Neural progenitor cell (in vitro differentiated cells): ENCODE measurements at places on chromosomes 4 and X.
A peak's percentile ranks its signal among the peaks of the same experiment; 100 is the strongest.

GRCh38 chr4:15232366-15233263 lies 195.2 kb upstream of the C1QTNF7 start:
- DNase-seq, result no peak
- H3K36me3 ChIP-seq, result no peaks in the 10 kb centered on the region
- H3K27me3 ChIP-seq, result no peaks in the 10 kb centered on the region
- H3K4me1 ChIP-seq, result peaks cover 10% of the 10 kb centered on the region
- no peak overlapping the region for H3K4me3 ChIP-seq

DNA sequence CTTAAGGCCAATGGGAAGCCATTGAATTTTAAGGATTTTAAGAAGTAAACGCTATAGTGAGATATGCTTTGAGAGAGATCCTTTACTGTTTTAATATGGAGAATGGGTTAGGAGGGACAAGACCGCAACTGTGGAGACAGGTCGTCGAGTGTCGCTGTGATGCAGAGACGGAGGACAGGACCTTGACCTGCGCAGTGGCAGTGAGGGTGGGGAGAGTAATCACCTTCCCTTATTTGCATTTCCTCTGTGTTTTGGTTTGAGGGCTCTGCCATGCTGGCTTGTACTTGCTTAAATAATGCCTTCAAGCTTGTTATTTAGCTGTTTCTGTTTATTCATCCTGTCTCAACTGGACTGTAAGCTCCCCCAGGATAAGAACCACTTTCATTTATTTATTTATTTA lies 345.0 kb downstream of the FBXW7 start:
- DNase-seq, result no peak
- no peaks in the 10 kb centered on the region for H3K4me1 ChIP-seq
- no peak overlapping the region for H3K4me3 ChIP-seq
- no peaks in the 10 kb centered on the region for H3K27me3 ChIP-seq
- H3K36me3 ChIP-seq, result no peaks in the 10 kb centered on the region

GRCh38 chr4:37008199-37008598 lies 236.3 kb upstream of the NWD2 start:
- no peak overlapping the region for H3K4me3 ChIP-seq
- no peak overlapping the region for H3K27ac ChIP-seq
- H3K4me1 ChIP-seq, result no peaks in the 10 kb centered on the region
- H3K36me3 ChIP-seq, result no peaks in the 10 kb centered on the region

- no peaks in the 10 kb centered on the region for H3K4me1 ChIP-seq
- no peaks in the 10 kb centered on the region for H3K27me3 ChIP-seq
- H3K4me3 ChIP-seq, result no peak overlapping the region
- H3K27ac ChIP-seq, result no peak overlapping the region
- peaks cover 16% of the 10 kb centered on the region for H3K36me3 ChIP-seq
Observed at GRCh38 chr4:102794999-102795398, 32.4 kb downstream of the UBE2D3 start.

GRCh38 chrX:110268886-110269285 lies 49.0 kb downstream of the AMMECR1 start:
- no peaks in the 10 kb centered on the region for H3K4me1 ChIP-seq
- DNase-seq, result no peak
- H3K36me3 ChIP-seq, result no peaks in the 10 kb centered on the region
- H3K27ac ChIP-seq, result no peak overlapping the region

- H3K27ac ChIP-seq, result no peak overlapping the region
- DNase-seq, result peak; percentile 17
- H3K4me3 ChIP-seq, result no peak overlapping the region
- H3K4me1 ChIP-seq, result peaks cover 10% of the 10 kb centered on the region
- H3K36me3 ChIP-seq, result no peaks in the 10 kb centered on the region
Observed at GRCh38 chrX:32798990-32799389, 412.4 kb downstream of the DMD start.

DNA sequence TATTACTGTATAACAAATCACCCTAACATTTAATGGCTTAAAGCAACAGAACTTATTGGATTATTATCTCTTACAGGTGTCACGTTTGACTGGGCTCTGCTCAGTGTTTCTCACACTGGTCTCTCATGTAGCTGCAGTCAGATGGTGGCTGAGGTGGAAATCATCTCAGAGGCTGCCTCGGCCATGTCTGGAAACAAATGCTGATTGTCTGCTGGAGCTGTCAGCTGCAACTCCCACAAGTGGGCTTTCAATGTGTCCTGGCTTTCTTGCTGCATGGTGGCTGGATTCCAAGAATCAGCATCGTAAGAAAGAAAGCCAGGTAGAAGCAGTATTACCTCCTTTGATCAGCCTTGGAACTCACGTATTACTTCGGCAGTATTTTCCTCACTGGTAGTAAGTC lies 277.6 kb downstream of the SPANXN1 start:
- H3K4me1 ChIP-seq, result no peaks in the 10 kb centered on the region
- H3K27ac ChIP-seq, result no peak overlapping the region
- no peak overlapping the region for H3K4me3 ChIP-seq
- H3K36me3 ChIP-seq, result no peaks in the 10 kb centered on the region

GRCh38 chrX:136246201-136246600 lies 5.0 kb downstream of the MAP7D3 start:
- no peak for DNase-seq
- no peaks in the 10 kb centered on the region for H3K27me3 ChIP-seq

GRCh38 chr4:144712775-144713174 lies 66.8 kb downstream of the HHIP start:
- H3K27me3 ChIP-seq, result no peaks in the 10 kb centered on the region
- no peak overlapping the region for H3K4me3 ChIP-seq
- H3K4me1 ChIP-seq, result peaks cover 10% of the 10 kb centered on the region
- no peak for DNase-seq

GRCh38 chr4:87545052-87545451 lies 15.9 kb upstream of the SPARCL1 start:
- no peak overlapping the region for H3K27ac ChIP-seq
- peaks cover 8% of the 10 kb centered on the region for H3K4me1 ChIP-seq
- no peak for DNase-seq
- H3K27me3 ChIP-seq, result no peaks in the 10 kb centered on the region
- no peaks in the 10 kb centered on the region for H3K36me3 ChIP-seq

DNA sequence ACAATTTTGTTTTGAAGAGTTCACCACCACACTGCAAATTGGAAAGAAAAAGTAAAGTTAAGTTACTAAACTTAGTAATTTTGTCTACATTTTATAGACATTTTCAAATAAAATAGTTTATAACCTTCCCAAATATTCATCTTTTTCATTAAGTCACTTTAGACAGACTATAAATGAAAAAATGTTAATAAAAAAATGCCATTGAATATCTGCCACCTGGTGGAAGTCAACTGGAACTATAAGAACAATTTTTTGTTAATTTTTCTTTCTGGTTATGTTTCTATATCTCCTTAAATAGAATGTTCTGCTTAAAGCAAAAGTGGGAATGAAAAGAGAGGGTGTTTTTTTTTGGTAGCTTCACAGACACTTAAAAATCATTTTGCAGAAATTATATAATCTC lies 534.4 kb upstream of the PCDH10 start:
- H3K36me3 ChIP-seq, result no peaks in the 10 kb centered on the region
- H3K4me1 ChIP-seq, result no peaks in the 10 kb centered on the region
- H3K27me3 ChIP-seq, result no peaks in the 10 kb centered on the region
- H3K4me3 ChIP-seq, result no peak overlapping the region
- no peak overlapping the region for H3K27ac ChIP-seq
- no peak for DNase-seq
